ENCODE measurements at places on chromosomes 7 and 10.

GRCh38 chr7:127761196-127761595, 109.2 kb downstream of the SND1 start:
- no peak for DNase-seq

DNA sequence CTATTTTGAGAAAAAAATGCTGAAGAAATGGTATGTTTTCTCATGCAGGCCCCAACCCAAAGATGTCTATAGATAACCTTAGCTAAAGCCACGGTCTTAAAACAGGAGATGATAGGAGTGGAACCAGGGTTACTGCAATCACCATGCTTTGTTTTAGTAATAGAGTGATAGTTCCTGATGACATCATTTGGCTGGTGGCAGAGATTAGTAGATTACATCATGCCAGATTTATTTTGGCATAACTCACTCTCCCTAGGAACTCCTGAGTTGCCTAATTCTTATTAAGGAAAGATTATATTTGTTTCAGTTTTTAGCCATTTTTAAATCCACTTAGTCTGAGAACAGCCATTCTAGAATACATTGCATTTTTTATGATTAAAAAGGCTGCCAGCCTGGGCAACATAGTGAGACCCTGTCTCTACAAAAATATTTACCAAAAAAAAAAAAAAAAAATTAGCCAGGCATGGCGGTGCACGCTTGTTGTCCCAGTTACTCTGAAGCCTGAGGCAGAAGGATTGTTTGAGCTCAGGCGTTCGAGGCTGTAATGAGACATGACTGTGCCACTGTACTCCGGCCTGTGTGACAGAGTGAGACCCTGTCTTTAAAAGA, 17.8 kb downstream of the ENO4 start:
- no peak for DNase-seq

DNA sequence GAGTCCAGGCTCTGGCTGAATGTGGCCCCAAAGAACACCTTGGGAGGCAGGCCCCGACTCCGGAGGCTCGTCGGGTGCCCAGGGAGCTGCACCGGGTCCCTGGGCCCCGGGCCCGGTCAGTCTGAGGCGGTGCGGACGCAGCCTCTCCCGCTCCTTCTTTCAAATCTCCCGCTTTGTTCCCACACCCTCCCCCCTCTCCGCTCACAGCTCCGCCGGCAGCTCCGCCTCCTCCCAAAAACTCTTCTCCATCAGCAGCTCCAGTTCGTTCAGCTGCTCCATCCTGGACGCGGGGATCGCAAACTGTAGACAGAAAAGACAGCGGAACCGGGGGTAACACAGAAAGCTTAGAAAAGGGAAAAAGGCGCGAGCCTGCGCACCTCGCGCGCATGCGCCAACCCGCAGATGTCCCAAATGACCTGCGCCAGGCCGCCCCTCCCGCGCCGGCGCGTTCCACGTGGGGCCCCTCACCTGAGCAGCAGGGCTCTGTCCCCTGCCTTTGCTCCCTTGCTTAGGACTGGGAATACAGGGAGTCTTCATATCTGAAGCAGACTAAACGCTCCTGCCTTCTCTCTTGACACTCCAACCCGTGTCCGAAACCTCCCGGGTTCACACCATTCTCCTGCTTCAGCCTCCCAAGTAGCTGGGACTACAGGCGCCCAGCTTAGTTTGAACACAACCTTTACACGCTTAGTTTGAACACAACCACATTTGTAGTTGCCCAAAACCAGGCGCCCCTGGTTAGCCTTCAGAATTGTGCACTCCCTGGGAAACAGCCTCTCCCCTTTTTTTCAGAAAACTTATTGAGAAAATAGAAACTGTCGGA, at the start of gene DNA2:
DNA2 (minus strand) TSS at position 388 of the 823 bp plus-strand sequence; CDS start at position 279, 109 bp downstream.
- peak; percentile 93 for DNase-seq

- no peak for DNase-seq
Observed at GRCh38 chr7:30934225-30934624, 22.6 kb downstream of the AQP1 start.

- DNase-seq = no peak
Observed at GRCh38 chr7:82449910-82450309, 6.3 kb upstream of the CACNA2D1 start.

- DNase-seq = no peak
Observed at GRCh38 chr10:96701265-96701664, 19.0 kb downstream of the PIK3AP1 start.

DNA sequence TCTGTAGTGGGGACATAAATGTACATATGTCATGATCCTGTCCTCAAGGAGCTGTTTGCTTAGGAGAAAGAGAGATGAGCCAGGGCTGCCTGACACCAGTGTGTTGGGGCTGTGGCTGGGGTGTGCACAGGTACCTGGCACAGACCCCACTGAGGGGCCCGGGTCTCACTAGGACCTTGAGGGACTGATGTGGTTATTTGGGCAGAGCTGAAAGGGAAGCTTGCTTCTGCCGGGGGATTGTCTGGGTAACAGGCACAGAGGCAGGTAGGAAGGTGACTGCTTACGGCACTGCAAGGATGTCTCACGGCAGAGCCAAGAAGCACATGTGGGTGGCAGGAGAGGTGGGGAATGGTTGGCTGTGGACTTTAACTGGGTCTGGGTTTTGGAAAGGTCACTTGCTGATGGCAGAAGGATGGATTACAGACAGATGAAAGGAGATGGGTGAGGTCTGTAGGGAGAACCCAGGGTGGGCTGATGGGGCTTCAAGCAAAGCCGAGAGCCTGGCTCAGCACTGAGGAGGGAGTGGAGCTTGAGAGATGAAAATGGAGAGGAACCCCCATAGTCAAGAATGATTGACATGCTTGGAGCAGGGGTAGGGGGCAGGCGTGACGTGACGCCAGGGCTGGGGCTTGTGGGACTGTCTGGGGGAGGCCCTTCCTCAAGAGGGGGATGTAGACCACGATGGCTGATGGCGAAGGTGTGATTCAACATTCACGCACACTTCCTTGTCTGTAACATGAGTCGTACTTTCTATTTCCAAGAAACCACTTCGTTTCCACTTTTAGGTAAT, 207.7 kb upstream of the SHH start:
- DNase-seq = no peak

DNA sequence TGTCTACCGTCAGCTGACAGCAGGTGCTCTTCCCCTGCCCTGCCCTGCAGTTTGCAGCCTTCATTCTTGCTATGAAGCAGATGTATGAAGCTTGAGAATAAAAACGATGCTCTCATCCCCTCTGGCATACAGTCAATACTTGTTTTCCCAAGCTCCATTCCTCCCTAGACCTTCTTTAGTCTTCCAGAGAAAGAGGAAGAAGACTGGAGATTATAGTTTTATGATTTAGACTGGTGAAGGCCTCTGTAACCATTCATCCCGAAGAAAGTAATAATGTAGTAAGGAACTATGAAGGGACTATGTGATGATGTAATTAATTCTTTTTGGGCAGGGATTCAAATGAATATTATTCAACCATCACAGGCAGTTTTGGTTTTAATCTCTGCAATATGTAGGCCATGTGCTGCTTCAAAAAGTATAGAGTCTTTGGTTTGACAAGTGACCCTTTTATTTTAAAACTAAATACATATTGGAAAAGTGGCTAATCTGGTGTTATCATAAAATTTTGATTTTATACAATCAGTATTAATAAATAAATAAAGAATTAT, 242.4 kb upstream of the KIAA1217 start:
- no peak for DNase-seq

DNA sequence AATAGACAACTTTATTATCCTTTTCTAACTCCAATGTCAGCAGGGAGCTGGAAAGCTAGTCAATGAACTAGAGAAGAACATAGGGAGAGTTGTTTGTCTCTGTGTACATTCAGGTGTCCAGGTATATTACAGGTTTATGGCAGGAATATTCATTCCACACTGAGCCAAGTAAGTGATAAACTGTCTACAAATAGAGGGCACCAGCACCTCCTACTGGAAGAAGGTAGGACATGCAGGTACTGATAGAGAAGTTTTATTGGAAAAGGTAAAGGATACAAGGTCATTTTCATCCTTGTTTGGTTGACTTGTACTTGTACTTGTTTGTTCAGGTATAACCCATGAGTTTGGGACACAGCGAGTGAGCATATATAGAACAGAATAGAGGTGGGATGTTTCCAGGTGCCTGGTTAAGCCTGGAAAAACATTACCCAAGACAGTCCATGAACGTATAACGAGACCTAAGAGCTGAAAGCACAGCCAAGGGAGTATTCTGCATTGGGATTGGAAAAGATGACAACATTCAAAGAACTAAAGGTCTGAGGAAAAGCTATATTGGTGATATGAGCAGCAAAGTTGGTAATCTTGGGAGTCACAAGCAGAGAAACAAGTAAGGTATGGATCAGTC, 61.4 kb upstream of the PPP1R3C start:
- DNase-seq = peak; percentile 43

GRCh38 chr10:34941471-34942357, 126.6 kb upstream of the PARD3 start:
- no peak for DNase-seq

DNA sequence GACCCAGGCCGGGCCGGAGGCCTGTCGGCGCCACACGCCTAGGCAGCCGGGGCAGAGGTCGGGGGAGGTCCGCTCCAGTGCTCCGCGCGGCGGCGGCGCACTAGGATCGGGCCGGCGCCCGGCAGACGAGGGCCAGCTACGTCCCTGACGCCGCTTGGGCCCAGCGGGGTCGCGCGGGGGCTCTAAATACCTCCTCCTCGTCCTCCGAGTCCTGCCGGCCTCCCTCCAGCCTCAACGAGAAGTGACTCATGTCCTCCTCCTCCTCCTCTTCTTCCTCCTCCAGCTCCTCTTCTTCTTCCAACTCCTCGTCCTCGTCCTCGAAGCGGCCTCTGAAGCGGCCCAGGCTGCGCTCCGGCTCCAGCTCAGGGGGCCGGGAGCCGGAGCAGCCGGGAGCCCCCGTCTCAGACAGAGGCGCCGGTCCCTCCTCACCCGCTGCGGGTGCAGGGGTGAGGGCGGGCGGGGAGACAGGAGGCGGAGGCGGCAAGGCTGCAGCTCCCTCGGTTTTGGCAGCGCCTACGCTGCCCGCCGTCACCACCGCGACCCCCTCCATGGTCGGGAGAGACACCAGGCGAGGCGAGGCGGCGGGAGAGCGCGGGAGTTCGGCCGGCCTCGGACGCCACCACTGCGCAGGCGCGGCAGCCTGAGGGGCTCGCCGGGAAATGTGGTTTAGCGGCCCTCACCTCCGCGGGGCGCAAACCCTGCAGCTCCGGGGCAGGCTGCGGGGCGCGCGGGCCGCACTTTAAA, at the start of gene PCGF6:
PCGF6 (minus strand) TSS at position 624 of the 744 bp plus-strand sequence; CDS start at position 550, 74 bp downstream.
- DNase-seq = peak; percentile 89

DNA sequence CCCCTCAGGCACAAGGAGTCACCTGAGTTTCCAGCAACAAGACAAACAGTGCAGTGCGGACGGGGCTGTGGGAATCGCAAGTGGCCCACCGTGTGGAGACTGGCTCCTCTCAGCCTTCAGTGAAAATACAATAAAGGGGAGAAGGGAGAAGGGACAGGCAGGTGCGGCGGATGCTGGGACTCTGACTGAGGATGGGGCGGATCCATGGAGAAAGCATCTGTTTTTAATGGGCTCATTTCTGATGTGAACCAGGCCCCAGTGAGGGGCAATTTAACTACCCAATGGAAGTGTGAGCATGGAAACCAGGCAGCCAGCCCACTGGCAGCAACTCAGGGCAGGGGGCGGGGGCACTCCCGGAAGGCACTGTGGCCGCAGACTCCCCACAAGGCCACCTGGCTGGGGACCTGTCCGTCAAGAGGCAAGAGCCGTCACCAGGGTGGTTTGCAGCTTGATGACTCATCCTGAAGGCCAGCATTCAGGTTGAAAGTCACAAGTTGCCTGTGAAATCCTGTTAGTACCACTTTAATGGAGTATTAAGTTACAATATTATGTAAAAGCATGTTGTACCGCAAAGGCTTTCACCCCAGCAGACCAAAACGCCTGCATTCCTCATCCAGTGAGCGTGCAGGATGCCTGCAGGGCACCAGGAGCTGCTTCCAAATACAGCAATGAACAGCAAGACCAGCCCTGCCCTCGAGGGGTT, 476.4 kb downstream of the PTPRN2 start:
- no peak for DNase-seq

DNA sequence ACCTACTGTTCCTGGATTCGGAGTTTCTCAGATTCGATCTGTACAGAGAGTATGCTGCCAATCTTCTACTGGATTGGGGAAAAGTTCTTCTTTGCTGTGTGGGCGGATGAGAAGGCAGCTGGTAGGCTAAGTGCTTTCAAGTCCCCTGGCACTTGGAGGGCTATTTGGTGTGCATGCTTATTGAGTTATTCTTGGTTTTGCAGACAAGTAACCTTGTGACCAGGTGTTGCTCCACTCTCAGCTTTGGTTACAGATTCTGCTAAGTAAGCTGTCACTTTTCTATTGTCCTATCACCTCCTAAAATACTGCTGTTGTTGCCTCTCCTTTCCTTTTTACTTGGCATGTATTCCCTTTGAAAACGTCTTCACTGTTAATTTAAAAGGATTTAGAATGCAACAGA, 1375.1 kb upstream of the LRRTM3 start:
- no peak for DNase-seq

- DNase-seq = no peak
Observed at GRCh38 chr7:51040787-51041186, 258.1 kb upstream of the GRB10 start.

DNA sequence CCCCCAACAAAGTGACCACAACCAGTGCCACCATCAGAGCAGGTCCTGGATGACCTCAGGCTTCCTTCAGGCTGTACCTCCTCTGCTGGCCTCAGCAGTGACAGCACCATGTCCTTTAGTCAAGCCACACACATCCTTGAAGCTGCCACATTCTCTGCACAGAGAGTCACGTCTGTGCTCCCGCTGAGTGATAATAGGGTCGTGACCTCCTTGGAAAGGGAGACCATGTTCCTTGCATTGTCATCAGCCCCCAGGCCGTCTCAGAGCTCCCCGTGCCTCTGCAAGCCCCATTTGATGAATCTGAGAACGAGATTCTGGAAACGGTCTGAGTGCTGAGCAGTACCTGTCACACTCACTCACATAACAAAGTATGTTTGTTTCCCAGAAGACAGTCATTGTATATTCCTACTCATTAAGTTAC, 106.5 kb upstream of the PRR15 start:
- peak; percentile 3 for DNase-seq

- no peak for DNase-seq
Observed at GRCh38 chr7:3019801-3020200, 23.9 kb downstream of the CARD11 start.

GRCh38 chr10:59283456-59284091, 78.8 kb downstream of the FAM13C start:
- DNase-seq = no peak

GRCh38 chr7:36735172-36735571, 10.9 kb upstream of the AOAH start:
- no peak for DNase-seq

DNA sequence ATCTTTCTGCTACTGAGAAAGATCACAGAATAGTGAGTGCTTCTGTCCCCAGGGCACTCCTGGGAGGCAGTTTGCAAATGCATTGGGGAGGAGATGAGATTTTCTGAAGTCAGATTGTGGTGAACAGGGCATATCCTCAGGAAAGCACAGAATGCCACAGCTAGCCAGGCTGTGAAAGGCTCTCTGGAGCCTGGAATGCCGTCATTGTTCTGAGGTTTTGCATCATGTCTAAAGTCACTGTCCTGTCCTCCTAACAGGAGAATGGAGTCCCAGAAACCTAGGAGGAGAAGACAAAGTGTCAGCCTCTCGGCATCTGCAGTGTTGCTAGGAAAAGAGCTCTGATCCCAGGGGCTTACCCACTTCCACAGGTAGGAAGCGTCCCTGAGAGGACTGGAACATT, 69.2 kb upstream of the IGFBP3 start:
- no peak for DNase-seq

GRCh38 chr10:17742918-17743317, 9.1 kb upstream of the TMEM236 start:
- DNase-seq = peak; percentile 37

GRCh38 chr7:21948364-21948763, 2.7 kb upstream of the CDCA7L start:
- no peak for DNase-seq

GRCh38 chr7:158358926-158359645, 228.5 kb downstream of the PTPRN2 start:
- no peak for DNase-seq

- no peak for DNase-seq
Observed at GRCh38 chr10:125054216-125054615, 106.1 kb downstream of the CTBP2 start.
